ENCODE measurements at places on chromosomes 12 and 14.

DNA sequence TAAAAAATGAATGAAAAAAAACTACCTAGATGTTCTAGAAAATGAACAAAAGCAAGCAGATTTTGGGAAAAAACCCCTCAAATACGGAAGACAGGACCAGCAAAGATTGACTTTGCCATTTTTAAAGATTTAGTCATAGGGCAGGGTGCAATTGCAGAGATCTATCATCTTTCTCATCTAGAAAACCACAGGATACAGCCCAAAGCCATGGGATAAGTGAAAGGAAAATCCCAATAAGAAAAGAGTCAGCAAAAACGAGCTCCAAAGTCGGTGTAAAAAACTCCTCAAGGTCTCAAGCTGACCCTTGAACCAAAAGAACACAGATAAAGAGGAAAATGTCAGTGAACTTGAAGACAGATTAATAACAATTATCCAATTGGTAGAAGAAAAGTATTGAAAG, 28.0 kb downstream of the CEP290 start:
- no peak for DNase-seq

DNA sequence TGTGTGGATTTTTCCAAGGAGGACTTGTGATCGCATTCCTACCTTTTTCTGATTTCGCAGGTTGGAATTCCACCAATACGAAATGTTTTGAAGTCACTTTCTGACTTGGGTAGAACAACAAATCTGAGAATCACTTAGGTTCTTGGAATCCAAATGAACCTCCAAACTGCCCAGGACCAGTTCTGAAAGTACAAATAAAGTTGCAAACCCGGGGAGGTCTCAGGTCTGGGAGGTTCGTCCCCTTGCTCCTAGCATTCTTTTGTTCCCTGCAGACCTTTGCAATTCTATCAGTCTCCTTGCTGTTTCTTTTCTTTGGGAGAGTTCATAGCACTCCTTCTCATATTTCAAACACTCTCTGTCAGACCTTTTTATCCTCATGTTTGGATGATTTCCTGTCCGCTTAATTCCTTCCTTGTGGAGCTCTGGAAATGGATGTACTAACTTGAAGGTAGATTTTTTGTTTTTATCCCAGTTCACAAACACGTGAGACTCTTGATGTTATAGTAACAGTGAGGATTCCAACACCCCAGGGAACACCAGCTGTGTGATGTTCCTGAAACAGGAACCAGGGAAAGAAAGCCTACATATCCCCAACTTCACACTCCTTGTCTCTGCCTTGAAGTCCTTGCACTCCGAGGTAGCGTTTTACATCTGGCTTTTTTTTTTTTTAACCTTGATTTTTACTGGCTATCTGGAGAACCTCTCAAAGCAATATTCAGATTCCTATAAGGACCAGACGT, 70.6 kb downstream of the TMEM132C start:
- no peak for DNase-seq

DNA sequence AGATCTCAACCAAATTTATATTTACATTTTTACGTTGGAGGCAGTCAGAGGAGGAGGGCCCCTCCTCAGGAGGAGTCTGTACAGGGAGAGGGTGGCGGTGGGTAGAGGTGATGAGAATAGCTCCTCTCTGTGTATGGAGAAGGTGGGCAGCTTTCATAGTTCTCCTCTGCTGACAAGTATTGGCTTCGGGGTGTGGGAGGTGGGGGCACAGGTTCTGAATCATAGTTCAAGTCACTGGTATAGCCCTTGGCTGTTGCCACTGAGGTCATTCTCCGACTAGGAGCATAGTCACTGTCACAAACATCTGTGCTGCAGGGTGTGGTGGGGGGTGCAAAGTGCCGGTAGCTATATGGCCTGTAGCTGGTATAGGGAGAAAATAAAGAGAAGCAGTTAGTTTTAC, 50.3 kb downstream of the BCL2L14 start:
- DNase-seq, result no peak

GRCh38 chr14:37247791-37248461, 50.2 kb downstream of the MIPOL1 start:
- DNase-seq, result no peak

- no peak for DNase-seq
Observed at GRCh38 chr12:1697271-1697670, 6.4 kb downstream of the ADIPOR2 start.

DNA sequence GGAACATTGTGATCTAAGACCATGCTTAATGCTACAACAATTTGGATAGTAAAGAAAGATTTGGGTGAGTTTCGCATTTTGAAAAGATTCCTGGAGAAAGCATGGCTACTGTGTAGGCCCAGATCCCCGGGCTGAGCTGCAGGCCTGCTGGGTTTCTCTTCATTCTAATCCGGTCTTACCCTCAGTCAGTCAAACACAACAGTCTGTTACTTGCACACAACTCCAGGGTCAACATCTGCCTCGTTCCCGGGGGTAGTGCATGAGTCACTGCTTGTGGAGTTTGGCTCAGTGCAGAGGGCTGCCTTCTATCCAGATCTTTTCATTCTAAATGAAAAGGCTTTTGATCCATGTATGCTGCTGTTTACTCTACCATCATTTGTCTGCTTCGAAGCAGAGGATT, 60.4 kb upstream of the SEL1L start:
- no peak for DNase-seq

GRCh38 chr14:50711043-50711442, 42.9 kb upstream of the SAV1 start:
- DNase-seq, result no peak

DNA sequence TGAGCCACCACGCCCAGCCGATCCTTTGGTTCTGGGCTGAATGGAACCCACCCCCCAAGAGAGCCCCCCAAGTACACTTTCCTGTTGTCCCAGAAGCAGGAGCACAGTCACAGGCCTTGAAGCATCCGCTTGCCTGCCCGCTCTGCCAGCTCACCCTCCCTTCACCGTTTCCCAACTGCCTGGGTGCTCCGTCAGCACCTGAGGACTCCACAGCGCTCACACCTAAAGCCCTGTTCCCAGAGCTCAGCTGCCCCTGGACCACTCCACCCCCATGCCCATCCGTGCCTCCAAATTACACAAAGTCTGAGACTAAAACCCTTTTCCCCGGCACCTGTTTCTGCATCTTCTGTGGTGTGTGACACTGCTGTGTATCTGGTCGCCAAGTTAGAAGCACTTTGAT, 44.3 kb upstream of the TRAF3 start:
- DNase-seq, result no peak

DNA sequence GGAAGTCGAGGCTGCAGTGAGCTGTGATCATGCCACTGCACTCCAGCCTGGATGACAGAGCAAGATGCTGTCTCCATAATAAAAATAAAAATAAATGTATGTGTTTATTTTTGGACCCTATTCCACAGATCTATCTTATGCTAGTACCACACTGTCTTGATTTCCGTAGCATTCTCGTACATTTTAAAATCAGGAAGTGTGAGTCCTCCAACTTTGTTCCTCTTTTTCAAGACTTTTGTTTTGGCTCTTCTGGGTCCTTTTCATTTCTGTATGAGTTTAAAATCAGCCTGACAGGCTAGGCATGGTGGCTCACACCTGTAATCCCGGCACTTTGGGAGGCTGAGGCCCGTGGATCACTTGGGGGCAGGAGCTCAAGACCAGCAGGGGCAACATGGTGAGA, 25.8 kb downstream of the DAO start:
- no peak for DNase-seq

DNA sequence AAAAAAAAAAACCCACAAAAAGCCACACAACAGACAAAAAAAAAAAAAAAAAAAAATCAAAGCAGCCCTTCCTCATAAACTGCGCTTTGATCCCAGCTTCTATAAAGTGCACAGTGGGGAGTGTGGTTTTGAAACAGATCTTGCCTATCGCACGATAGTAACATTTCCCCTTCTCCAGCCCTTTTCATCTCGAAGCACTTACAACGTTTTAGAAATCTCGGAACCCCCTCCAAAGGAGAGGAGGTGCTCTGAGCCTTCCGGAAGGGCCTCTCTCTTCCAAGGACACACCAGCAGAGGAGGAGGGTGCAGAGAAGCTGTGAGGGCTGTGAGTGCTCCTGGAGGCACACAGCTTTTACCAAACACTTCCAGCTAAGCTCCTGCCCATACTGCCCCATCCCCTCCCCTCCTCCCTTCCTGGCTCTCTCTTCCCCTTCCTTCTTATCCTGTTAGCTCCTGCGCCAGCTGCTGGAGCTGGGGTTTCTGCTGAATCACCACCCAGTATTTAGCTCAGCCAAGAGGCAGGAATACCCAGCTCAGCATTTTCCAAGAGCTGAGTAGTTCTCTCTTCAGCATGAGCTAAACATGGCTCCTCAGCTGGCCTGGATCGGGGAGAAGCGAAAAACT, 28.4 kb downstream of the SLC7A8 start:
- no peak for DNase-seq

DNA sequence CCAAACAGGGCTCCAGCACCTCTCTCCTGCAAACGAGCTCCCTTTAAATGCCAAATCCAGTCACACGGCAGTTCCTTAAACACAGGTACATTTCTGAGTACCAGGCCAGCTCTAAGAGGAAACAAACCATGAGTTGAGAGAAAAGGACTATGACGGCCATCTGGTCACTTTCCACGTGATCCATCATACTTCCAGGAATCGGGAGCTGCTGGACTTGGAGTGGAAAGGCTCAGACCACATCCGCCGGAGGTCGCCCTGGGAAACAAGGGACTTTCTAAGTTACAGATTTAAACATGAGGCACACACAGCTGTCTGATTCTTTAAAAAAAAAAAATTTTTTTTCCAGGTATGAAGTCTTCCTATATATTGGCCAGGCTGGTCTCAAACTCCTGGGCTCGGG, 39.2 kb downstream of the ACADS start:
- DNase-seq, result no peak

DNA sequence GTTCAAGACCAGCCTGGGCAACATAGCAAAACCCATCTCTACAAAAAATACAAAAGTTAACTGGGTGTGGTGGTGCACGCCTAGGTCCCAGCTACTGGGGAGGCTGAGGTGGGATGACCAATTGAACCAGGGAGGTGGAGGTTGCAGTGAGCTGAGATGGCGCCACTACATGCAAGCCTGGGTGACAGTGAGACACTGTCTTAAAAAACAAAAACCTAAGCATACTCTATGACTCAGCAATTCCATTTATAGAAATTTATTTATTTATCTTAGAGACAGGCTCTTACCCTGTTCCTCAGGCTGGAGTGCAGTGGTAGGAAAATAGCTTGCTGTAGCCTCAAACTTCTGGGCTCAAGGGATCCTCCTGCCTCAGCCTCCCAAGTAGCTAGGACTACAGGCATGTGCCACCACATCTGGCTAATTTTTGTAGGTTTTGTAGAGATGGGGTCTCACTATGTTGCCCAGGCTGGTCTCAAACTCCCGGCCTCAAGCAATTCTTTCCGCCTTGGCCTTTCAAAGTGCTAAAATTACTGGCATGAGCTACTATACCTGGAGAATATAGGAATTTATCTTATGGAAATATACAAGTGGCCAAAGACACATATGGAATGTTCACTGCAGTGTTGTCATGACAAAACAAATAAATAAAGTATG, 43.3 kb downstream of the NCKAP5L start:
- DNase-seq, result no peak

GRCh38 chr12:108097160-108097911, 31.8 kb upstream of the WSCD2 start:
- DNase-seq, result no peak

GRCh38 chr14:73280903-73281302, 43.6 kb downstream of the PAPLN start:
- DNase-seq, result no peak

GRCh38 chr12:52615208-52615868, 3.0 kb downstream of the KRT73 start:
- no peak for DNase-seq

GRCh38 chr14:41072776-41073175, 533.9 kb upstream of the LRFN5 start:
- DNase-seq, result no peak

DNA sequence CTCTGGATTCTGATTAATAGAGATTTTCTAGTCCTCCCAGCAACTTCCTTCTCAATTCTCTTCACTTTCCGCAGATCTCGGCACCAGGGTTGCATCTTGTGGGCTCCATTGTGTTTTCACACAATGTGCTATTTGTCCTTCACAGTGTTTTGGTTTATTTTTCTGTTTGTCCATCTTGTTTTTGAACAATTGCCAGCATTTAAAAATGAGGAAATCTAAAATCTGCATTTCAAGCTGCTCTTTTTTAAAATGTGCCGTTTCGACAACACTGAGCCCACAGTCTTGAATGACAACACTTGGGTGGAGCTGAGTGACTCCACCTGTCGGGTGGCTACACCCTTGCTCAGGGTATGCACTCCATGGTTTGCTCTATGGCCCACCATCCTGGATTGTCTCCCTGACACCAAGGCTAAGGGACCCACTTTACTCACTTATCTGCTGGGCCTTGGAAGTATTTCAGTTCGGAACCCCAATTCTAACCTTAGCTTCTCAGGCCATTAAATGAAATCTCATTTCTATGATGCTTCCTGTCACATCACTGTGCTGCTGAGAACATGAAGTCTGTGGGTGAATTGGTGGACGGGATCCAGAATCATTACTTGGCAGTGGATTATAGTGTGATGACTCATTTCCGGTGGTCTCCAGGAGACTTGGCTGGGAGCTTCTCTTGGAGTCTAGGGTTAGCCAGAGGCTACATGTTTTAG, 3.4 kb upstream of the MYRFL start:
- no peak for DNase-seq

GRCh38 chr14:68231898-68232297, 412.3 kb downstream of the RAD51B start:
- DNase-seq, result no peak

- no peak for DNase-seq
Observed at GRCh38 chr12:101594700-101595099, at the start of gene MYBPC1. Gene MYBPC1, plus strand, starts transcription at chr12:101594971. Its CDS starts 100 bp downstream, at chr12:101595071.

DNA sequence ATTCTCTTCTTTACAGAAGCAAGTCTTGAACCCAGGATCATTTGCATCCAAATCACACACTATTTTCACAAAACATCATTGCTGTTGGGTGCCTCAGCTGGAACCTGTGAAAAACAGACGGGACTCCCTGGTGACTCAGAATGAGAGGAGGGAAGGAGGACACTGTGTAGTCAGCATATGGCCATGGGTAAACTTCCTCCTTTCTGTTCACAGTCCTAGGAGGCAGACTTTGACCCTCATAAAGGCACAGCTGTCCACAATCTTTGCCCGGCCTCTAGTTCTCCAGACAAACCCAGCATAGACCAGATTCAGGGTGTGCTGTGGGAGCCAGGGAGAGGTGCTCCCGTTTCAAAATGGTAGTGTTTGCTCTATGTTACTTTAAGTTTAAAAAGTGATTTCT, 62.0 kb downstream of the DYRK2 start:
- no peak for DNase-seq

GRCh38 chr12:42450248-42450647, 124.3 kb downstream of the PPHLN1 start:
- DNase-seq, result no peak

All from GM12891 (cell line).